ENCODE measurements at places on chromosomes 7 and 10. TPM values are rescaled to one million over a fixed set of nuclear protein-coding genes. Genes with fewer than 3 reads are reported as not detected.

DNA sequence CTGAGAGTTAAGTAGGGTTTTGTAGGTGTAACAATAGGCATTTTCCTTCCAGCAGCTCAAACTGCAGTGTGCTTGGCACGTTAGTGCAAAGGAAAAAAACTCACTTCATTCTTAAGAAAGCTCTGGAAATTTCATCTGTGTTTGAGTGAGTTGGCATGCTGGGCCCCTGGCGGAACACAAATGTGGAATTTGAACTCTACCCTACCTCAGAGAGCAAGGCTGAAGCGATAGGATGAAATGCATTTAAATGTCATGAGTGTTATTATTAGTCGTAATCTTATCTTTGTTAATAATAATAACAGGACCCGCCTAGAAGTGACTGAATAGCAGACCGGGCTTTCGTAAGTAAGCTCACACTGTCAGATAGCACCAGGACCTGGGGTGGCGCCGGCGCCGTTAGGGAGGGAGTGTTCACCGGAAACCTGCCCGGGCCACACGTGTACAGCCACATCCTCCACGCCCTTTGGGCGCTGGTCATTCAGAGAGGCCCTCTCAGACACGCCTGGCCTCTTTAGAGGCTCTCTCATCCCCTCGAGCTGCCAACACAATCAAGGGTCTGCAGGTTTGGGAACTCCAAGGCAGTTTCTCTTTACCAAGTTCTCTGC is 63.5 kb downstream of the GRK5 start:
- DNase-seq: peak; percentile 64

The ZNF503 gene
- not detected for total RNA-seq

GRCh38 chr7:102042016-102042656 is 224.7 kb downstream of the CUX1 start:
- no peak for DNase-seq

DNA sequence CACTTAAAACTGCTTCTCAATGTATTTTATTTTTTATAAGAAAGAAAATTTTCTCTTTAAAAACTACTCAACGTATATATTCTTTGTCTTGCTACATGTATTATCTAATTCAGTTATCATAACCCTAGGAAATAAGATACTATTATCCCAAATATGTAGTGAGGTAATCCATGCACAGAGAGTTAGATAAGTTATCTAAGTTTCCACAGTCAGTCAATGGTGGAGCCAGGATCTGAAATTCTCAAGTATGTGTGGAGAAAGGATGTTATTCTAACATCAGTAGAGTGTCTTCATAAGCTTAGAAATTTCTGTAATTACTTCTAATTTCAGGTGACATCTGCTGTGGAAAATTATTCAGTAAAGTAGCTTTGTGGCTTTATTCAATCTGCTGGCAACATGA is 239.9 kb downstream of the CSTF2T start:
- no peak for DNase-seq

The FAM24B gene
- 13.9 TPM for total RNA-seq

The SLC29A4 gene
- total RNA-seq: 0.25 TPM

The KCP gene
- total RNA-seq: 0.10 TPM

DNA sequence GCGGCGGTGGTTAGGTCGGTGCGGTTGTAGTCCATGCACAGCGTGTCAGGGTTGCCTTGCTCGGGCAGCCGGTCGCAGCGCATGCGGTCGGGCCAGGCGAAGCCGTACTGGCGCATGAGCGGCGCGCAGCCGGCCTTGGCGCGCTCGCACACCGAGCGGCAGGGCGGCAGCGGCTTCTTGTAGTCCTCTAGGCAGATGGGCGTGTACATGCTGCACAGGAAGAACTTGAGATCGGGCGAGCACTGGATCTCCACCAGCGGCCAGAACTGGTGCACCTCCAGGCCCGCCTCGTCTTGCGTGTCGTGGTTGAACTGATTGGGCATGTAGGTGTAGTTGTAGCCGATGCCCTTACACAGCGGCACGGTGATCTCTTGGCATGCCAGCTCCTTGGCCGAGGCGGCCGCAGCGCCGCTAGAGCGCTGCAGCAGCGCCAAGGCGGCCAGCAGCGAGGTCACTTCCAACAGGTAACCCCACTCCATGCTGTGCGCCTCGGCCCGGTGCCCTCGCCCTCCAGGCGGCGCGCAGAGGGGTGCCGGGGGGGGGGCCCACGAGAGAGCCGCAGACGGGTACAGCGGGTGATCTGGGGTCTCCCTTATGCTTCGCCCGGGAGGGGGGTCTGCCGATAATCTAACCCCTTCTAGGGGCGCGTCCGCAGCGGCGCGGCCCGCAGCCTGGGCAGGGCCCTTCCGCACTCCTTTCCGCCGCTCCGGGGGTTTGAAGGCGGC is 983 bp downstream of the FZD8 start:
- peak; percentile 52 for DNase-seq

DNA sequence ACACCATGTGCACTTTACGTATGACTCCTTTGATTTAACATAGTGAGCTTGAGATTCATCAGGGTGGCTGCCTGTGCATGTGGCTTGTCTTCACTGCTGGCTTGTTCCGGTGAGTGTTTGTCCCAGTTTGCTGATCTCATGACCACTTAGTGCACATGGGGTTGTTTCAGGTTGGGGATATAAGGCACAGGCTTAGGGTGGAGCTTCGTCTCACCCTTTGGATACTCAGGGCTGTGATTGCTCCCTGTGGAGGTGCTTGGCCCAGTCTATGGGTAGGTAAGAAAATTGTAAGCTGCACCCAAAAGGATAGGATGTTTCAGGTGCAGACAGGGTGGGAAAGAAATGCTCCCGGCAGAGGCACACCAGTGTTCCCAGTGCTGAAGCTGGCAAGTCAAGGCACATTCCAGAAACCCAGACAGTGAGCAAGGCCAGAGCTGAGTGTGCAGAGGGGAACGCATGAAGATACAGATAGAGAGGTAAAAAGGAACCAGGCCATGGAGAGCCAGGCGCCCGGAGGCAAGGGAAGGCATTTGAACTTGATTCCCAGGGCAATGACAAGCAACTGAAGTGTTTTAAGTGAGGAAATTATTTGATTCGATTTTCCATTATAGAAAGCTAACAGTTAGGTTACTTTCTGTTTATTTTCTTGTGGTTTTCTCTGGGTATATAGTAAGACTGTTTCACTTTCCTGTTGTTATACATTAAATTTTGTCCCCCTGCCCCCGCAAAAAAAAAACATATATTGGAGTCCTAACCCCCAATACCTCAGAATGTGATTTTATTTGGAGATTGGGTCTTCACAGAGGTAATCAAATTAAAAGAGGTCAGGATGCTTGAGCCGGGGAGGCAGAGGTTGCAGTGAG is 289.8 kb upstream of the KLF6 start:
- peak; percentile 22 for DNase-seq

The CCDC126 gene
- total RNA-seq: 7.3 TPM

- peak; percentile 91 for DNase-seq
These were observed 208.4 kb downstream of the TPST1 start for GRCh38 chr7:66413379-66414114.

The EPHB4 gene
- total RNA-seq: 1.6 TPM

- DNase-seq: no peak
These were observed 40.0 kb downstream of the GOLGA7B start for GRCh38 chr10:97889461-97890265.

The FOXP2 gene
- total RNA-seq: not detected

The EVX1 gene
- not detected for total RNA-seq

- DNase-seq: no peak
These were observed 176.4 kb downstream of the GATA3 start for GRCh38 chr10:8230902-8231301.

The DPP6 gene
- not detected for total RNA-seq

The SFTPA1 gene
- not detected for total RNA-seq

The OGDHL gene
- not detected for total RNA-seq

GRCh38 chr7:123041101-123041500 is 45.6 kb upstream of the TAS2R16 start:
- no peak for DNase-seq

- no peak for DNase-seq
These were observed 217.9 kb upstream of the TPK1 start for GRCh38 chr7:145053781-145054180.

DNA sequence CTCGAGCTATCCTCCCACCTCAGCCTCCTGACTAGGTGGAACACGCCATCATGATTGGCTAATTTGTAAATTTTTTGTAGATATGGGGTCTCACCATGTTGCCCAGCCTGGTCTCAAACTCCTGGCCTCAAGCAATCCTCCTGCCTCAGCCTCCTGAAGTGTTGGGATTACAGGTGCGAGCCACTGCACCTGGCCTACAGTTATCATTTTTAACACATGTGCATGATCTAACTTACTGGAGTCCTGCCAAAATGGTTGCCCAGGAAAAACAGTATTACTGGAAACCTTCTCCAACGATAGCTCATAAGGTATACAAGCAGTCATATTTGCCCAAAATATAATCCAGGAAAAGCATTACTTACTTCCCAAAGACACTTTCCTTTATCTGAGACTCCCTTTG is 20.2 kb downstream of the MRPL32 start:
- no peak for DNase-seq

The PDLIM1 gene
- total RNA-seq: 17.4 TPM

DNA sequence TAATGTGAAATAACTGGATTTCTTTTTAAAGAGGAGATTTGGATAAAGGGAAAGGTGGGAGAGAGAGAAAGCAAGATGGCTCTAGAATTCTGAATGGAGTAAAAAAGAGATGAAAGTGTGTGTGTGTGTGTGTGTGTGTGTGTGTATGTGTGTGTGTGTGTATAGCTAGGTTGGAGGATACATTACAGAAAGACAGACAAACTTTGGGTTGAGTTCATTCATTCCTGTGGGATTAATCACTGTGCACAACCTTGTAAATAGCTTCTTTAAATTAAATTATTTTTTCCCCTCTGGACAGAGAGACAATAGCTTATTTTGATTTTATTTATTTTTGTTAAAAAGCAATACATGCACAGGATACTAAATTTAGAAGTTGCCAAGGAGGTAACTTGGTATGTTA is 7.5 kb downstream of the ASB4 start:
- no peak for DNase-seq

- DNase-seq: no peak
These were observed 97.7 kb downstream of the HIBADH start for GRCh38 chr7:27564881-27565482.

GRCh38 chr7:91330191-91330808 is 66.1 kb downstream of the FZD1 start:
- DNase-seq: no peak

DNA sequence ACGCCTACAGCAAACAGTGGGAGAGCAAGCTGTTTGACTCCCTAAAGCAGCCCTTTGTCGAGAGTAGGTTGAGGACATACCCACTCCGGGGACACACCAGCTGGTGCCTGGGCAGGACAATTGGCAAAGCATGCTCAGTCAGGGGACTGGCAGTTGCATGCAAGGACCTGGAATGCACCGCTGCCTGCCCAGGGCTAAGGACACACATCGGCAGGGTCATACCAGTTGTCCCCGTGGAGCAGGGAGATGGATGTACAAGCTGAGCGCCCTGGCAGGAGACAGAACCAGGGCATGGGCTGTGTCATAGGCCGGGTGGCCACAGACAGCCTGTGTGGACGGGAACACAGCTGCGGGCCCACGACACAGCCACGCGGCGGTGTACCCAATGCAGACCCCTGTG is 18.3 kb upstream of the ELN start:
- no peak for DNase-seq

GRCh38 chr7:36985866-36986400 is 261.6 kb upstream of the AOAH start:
- no peak for DNase-seq

- DNase-seq: no peak
These were observed 240.1 kb downstream of the TRIL start for GRCh38 chr7:28718055-28718481.
